Muscle of leg (tissue), 16 donors: ENCODE measurements at places on chromosomes 6 and 20. TPM values are rescaled to one million over a fixed set of nuclear protein-coding genes. Genes with fewer than 3 reads are reported as not detected.

KDM1B gene
- 16.4 TPM for total RNA-seq

- H3K36me3 ChIP-seq = no peaks in the 10 kb centered on the region
- no peaks in the 10 kb centered on the region for H3K4me1 ChIP-seq
- no peaks in the 10 kb centered on the region for H3K27me3 ChIP-seq
- no peak overlapping the region for H3K4me3 ChIP-seq
Measured at GRCh38 chr6:134074151-134075055, 22.0 kb upstream of the SLC2A12 start.

DNA sequence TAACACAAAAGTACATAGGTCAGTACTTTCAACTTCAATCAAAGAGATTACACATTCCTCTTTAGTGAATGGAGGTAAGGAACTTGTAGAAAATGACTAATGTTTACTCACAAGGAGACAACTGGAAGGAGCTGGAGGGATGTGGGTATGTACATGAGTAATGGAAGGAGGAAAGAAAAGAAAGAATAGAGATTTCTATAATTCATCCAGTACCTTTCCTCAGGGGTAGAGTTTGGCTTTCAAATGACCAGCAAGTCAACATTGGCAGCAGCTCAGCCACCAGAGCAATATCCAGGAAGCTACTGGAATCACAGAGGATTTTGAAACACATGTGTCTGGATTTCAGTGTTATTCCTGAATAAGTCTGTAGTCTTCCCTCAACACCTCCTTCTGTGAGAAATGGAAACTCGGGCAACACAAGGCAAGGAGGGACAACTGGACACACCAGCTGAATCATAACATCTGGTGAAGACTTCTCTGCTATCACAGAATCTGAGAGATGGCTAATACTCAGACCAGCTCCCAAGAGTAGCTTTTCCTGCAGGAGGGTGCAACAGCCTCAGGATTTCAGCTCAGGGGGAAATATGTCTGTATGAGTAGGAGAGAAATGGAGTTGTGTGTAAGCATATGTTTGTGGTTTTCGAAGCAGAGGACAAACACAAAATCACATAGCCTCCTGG lies 98.8 kb downstream of the HAO1 start:
- H3K27me3 ChIP-seq = no peaks in the 10 kb centered on the region
- H3K4me1 ChIP-seq = peaks cover 2% of the 10 kb centered on the region
- H3K27ac ChIP-seq = no peak overlapping the region
- DNase-seq = peak; percentile 57
- H3K4me3 ChIP-seq = no peak overlapping the region

- no peak overlapping the region for H3K4me3 ChIP-seq
- H3K4me1 ChIP-seq = no peaks in the 10 kb centered on the region
- no peaks in the 10 kb centered on the region for H3K27me3 ChIP-seq
- DNase-seq = no peak
- H3K27ac ChIP-seq = no peak overlapping the region
Measured at GRCh38 chr6:38470548-38470947, 169.2 kb downstream of the BTBD9 start.

DNA sequence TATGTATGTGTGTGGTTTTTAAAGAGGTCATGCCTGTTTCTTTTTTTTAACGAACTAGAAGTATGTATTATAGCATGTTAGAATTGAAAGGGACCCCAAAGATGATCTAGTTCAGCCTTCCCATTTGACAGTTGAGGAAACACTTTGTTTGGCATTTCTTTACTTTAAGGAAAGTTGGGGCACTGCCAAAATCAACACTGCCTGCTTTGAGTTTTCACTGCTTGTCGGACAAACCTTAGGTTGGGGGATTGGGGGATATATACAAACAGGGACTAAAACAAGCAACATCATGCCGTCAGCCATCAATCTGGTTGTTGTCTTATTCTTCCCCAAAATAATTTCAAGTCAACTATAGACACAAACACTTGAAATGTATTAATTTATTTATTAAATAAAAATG lies 14.1 kb upstream of the CALHM6 start:
- H3K27ac ChIP-seq = no peak overlapping the region
- no peaks in the 10 kb centered on the region for H3K4me1 ChIP-seq
- no peak for DNase-seq
- no peaks in the 10 kb centered on the region for H3K27me3 ChIP-seq
- no peak overlapping the region for H3K4me3 ChIP-seq

DNA sequence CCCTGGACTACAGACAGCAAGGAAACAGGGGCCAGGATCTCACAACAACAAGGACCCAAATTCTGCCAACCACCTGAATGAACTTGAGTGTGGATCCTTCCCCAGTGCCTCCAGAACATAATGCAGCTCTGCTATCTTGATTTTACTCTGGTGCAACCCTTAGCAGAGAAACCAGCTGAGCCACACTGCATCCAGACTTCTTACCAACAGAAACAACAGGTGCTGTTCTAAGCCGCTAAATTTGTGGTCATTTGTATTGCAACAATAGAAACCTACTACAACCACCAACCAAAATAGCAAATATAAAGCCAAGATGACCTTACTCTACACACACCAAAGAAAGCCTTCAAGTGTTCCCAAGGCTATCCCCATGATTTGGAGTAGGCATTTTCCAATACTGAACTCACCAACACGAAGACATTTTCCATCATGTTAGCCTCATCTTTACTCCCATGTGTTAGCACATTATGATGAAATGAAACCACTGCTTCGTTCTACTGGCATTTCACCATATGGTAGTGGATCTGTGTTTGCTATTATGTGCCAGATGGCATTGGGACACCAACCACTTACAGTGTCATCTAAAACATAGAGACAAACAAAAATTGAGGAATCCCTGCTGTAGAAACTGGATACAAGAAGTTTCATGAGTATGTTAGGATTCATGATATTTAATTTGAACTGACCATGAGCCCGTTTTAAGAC lies 249.8 kb upstream of the ID4 start:
- no peak overlapping the region for H3K27ac ChIP-seq
- H3K27me3 ChIP-seq = no peaks in the 10 kb centered on the region
- no peak overlapping the region for H3K4me3 ChIP-seq
- no peaks in the 10 kb centered on the region for H3K4me1 ChIP-seq
